IMR-90 (cell line): ENCODE measurements at places on chromosomes 3 and 15.

DNA sequence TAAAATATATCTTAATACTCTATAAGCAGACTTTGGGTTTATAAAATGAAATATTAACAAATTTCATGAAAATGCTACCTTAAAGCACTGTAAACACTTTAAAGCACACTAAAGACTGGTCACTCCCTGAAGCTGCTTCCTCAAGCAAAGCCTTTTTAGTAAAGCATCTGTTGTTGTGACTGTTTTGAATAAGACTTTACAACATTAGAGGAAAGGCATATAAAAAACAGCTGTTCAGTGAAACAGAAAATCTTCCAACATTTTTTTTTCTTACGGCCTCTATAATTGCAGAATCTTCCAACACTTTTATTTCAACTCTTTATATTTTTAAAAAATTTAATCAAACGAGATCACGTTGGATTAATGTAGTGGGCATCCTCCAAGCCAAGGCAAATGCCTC lies 48.1 kb downstream of the GRK7 start:
- no peak overlapping the region for H3K4me3 ChIP-seq
- no peaks in the 10 kb centered on the region for H3K4me1 ChIP-seq
- no peak for DNase-seq
- H3K27me3 ChIP-seq, result peaks cover 20% of the 10 kb centered on the region

- no peak overlapping the region for H3K4me3 ChIP-seq
- no peaks in the 10 kb centered on the region for H3K36me3 ChIP-seq
- H3K27me3 ChIP-seq, result peaks cover 4% of the 10 kb centered on the region
- DNase-seq, result peak; percentile 31
Observed at GRCh38 chr3:185270262-185270955, 16.6 kb upstream of the EHHADH start.

- peaks cover 10% of the 10 kb centered on the region; the same call in 1 of the 2 replicates for H3K4me1 ChIP-seq
- H3K27ac ChIP-seq, result 0 out of 2 replicates have a peak overlapping the region, but pooled peaks have one; percentile 12
- no peaks in the 10 kb centered on the region for H3K27me3 ChIP-seq
- no peak for DNase-seq
- no peak overlapping the region for H3K4me3 ChIP-seq
Observed at GRCh38 chr3:190336516-190337189, 14.4 kb upstream of the CLDN1 start.

DNA sequence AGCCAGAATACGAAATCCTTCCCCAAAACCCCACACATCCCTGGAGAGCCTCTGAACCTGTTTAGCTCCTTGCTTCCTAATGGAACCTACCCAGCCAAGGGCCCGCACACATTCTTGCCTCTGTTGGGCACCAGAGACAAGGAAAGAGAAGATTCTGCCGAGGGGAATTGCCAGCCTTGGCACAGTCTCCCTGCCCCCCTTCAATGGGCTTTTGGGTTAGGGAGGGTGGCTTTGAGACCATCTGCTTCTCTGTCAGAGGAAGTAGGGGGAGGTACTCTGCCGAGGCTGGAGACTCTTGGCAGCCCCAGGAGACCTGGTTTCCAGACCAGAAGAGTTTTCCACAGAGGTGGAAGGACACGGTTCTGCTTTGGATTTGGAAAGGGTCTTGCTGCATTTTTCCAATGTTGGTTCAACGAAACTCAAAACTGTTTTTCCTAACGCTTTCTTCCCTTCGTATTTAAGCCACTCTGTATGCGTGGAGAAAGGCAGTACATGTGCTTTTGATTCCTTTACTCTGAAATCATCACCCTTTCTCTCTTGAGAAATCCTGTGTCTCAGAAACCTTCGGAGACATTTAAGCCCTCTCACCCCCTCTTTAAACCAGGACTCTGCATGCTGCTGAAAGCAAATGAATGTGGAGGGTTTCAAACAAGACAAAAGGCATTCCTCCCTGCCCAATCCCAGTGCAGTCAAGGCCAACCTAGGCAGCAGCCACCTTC lies 78.8 kb upstream of the PRR23C start:
- H3K4me3 ChIP-seq, result no peak overlapping the region
- H3K4me1 ChIP-seq, result peaks cover 25% of the 10 kb centered on the region
- no peak overlapping the region for H3K27ac ChIP-seq
- DNase-seq, result no peak
- H3K36me3 ChIP-seq, result no peaks in the 10 kb centered on the region

- H3K27me3 ChIP-seq, result no peaks in the 10 kb centered on the region
- H3K4me3 ChIP-seq, result no peak overlapping the region
- H3K4me1 ChIP-seq, result 0 out of 2 replicates have a peak, but pooled peaks cover 2% of the 10 kb centered on the region
Observed at GRCh38 chr15:45499426-45499825, 23.1 kb downstream of the SLC30A4 start.

- peaks cover 26% of the 10 kb centered on the region for H3K4me1 ChIP-seq
- H3K4me3 ChIP-seq, result no peak overlapping the region
- peak overlapping the region; percentile 7 for H3K27ac ChIP-seq
- no peaks in the 10 kb centered on the region for H3K27me3 ChIP-seq
- DNase-seq, result peak; percentile 64
Observed at GRCh38 chr3:48565591-48566400, 2.2 kb upstream of the UCN2 start.

GRCh38 chr3:27943106-27943505 lies 221.0 kb upstream of the EOMES start:
- H3K27ac ChIP-seq, result no peak overlapping the region
- no peak for DNase-seq
- H3K4me1 ChIP-seq, result no peaks in the 10 kb centered on the region
- no peaks in the 10 kb centered on the region for H3K27me3 ChIP-seq
- no peaks in the 10 kb centered on the region for H3K36me3 ChIP-seq

DNA sequence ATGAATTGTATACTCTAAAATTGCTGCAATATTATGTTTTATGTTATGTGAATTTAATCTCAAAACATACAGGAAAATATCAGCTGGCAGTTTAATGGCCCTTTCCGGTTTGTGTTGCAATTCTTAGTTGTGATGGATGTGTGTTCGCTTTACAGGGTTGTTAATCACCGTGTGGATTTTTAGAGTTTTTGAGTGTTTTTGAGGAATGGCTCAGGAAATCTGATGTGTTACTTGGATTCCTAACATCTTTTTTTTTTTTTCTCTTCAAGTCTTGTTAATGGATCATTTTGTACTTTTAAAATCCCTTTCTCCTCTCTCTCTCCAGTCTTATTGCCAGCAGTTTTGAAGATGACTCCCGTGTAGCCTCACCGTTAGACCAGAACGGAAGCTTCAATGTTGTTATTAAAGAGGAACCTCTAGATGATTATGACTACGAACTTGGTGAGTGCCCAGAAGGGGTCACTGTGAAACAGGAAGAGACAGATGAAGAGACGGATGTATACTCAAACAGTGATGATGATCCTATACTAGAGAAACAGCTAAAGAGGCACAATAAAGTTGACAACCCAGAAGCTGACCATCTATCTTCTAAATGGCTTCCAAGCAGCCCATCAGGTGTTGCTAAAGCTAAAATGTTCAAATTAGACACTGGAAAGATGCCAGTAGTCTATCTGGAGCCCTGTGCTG lies 35.7 kb downstream of the MGA start:
- H3K27me3 ChIP-seq, result no peaks in the 10 kb centered on the region
- peak overlapping the region; percentile 6; the same call in 1 of the 2 replicates for H3K4me3 ChIP-seq
- no peaks in the 10 kb centered on the region; the same call in 1 of the 2 replicates for H3K4me1 ChIP-seq
- no peak overlapping the region for H3K27ac ChIP-seq
- DNase-seq, result peak; percentile 73
